ENCODE measurements at places on chromosomes 6 and 20. TPM values are rescaled to one million over a fixed set of nuclear protein-coding genes. Genes with fewer than 3 reads are reported as not detected.

GRCh38 chr6:39313526-39314272, 520 bp downstream of the KCNK17 start:
- no peaks in the 10 kb centered on the region for H3K36me3 ChIP-seq
- H3K4me3 ChIP-seq, result peak overlapping the region; percentile 30
- peaks cover 5% of the 10 kb centered on the region for H3K27me3 ChIP-seq
- peaks cover 26% of the 10 kb centered on the region for H3K4me1 ChIP-seq
- no peak for DNase-seq
- no peak overlapping the region for H3K27ac ChIP-seq

GRCh38 chr6:99036672-99037071, 88.9 kb upstream of the FBXL4 start:
- H3K4me1 ChIP-seq, result no peaks in the 10 kb centered on the region
- no peaks in the 10 kb centered on the region for H3K27me3 ChIP-seq
- no peak for DNase-seq
- no peaks in the 10 kb centered on the region for H3K36me3 ChIP-seq
- no peak overlapping the region for H3K27ac ChIP-seq

GRCh38 chr20:2118783-2119182, 17.2 kb downstream of the STK35 start:
- H3K27me3 ChIP-seq, result no peaks in the 10 kb centered on the region
- H3K36me3 ChIP-seq, result peaks cover 28% of the 10 kb centered on the region
- H3K27ac ChIP-seq, result no peak overlapping the region
- H3K4me1 ChIP-seq, result peaks cover 65% of the 10 kb centered on the region
- no peak for DNase-seq

GRCh38 chr6:160394654-160395035, 46.5 kb downstream of the SLC22A3 start:
- H3K36me3 ChIP-seq, result no peaks in the 10 kb centered on the region
- no peak for DNase-seq
- peaks cover 42% of the 10 kb centered on the region for H3K4me1 ChIP-seq
- peak overlapping the region; percentile 75 for H3K27ac ChIP-seq
- H3K4me3 ChIP-seq, result no peak overlapping the region

GRCh38 chr20:52410182-52410647, 218.6 kb upstream of the ZFP64 start:
- H3K36me3 ChIP-seq, result no peaks in the 10 kb centered on the region
- no peaks in the 10 kb centered on the region for H3K27me3 ChIP-seq
- no peak overlapping the region for H3K4me3 ChIP-seq
- H3K27ac ChIP-seq, result no peak overlapping the region
- no peak for DNase-seq

GRCh38 chr6:65680232-65680631, 26.8 kb downstream of the EYS start:
- no peak overlapping the region for H3K27ac ChIP-seq
- H3K4me1 ChIP-seq, result no peaks in the 10 kb centered on the region
- no peak overlapping the region for H3K4me3 ChIP-seq
- H3K27me3 ChIP-seq, result no peaks in the 10 kb centered on the region
- no peak for DNase-seq
- H3K36me3 ChIP-seq, result no peaks in the 10 kb centered on the region

DNA sequence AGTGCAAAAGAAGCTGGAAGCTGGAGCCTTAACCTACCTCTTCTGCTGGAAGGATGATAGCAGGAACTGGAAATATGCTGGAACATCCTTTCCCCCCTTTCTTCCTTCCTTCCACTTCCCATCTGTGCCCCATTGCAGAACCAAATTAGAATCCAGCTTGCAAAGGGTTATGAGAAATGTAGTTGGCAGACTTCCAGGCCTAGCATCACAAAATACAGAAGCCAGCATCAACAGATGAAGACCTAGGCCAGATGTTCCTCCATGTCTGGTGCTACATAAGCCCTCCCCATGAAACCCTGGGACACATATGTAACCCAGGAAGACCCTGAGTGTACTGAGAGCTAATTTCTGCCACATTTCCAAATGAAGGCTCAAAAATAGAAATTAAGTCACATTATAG, 40.0 kb upstream of the TFAP2B start:
- no peak overlapping the region for H3K4me3 ChIP-seq
- peak; percentile 2 for DNase-seq
- no peak overlapping the region for H3K27ac ChIP-seq
- H3K36me3 ChIP-seq, result no peaks in the 10 kb centered on the region
- H3K4me1 ChIP-seq, result no peaks in the 10 kb centered on the region

- H3K4me1 ChIP-seq, result no peaks in the 10 kb centered on the region
- no peak overlapping the region for H3K4me3 ChIP-seq
- H3K27ac ChIP-seq, result no peak overlapping the region
Measured at GRCh38 chr6:162998777-162999176, 271.0 kb downstream of the PACRG start.

DNA sequence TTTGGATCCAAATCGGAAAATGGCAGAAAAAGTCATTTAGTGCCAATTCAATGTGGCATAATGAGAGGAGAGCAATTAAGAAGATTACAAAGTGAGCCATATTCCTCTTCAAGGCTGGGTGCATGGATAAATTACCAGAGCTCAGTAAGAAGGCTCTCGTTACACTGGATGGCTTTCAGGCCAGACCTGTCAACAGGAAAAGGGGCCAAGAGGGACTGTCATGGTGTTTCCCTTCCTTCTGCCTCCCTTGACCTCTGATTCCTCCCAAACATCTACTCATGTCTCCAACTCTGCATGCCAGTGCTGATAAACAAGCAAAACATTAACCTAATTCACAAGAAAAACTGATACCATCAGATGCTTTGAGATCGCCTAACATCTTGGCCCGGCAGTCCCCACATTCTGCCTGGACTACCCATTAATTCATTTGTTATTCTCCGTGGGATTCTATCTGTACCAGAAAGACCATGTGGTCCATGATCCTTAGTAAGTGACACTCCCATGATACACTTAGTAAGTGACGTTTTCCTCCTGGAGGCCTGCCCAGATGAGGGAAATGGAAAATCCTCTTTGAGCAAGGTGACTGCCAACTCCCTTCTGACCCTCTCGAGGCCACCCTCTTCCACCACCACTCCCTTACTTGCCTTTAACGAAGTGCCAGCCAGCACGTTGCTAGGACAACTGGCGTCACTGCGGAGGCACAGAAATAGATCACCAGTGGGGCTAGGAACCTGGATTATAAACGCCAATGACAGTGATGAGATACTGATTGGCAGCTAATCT, 239.2 kb downstream of the GMPR start:
- DNase-seq, result no peak
- H3K4me1 ChIP-seq, result peaks cover 11% of the 10 kb centered on the region
- peaks cover 7% of the 10 kb centered on the region for H3K36me3 ChIP-seq

DNA sequence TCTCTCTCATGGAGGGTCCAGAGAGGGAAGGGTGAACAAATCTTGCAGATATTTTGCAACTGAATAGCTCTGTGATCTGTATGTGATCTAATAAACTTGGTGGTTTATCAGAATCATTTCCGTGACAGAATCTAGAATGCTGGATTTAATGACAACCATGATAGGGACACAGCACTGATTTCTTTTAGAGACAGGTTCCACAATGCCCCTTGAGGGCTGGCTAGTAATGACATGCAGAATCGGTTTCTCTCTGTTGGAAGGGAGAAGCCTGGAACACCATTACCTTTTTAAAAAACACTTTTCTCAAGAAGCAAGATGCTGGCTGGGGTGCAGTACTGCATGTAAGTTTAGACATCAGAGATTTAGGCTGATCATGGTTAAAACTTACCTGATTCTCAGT, 313.4 kb downstream of the CDH26 start:
- no peaks in the 10 kb centered on the region for H3K36me3 ChIP-seq
- DNase-seq, result no peak
- H3K27me3 ChIP-seq, result no peaks in the 10 kb centered on the region
- H3K4me1 ChIP-seq, result no peaks in the 10 kb centered on the region

GRCh38 chr6:119587537-119587936, 238.0 kb upstream of the MAN1A1 start:
- no peak for DNase-seq
- H3K4me3 ChIP-seq, result no peak overlapping the region
- no peak overlapping the region for H3K27ac ChIP-seq
- no peaks in the 10 kb centered on the region for H3K4me1 ChIP-seq
- H3K27me3 ChIP-seq, result no peaks in the 10 kb centered on the region

GRCh38 chr20:47362361-47363219, 6.1 kb upstream of the ZMYND8 start:
- no peaks in the 10 kb centered on the region for H3K36me3 ChIP-seq
- no peaks in the 10 kb centered on the region for H3K27me3 ChIP-seq
- peak overlapping the region; percentile 99 for H3K27ac ChIP-seq
- DNase-seq, result no peak
- no peak overlapping the region for H3K4me3 ChIP-seq

- no peaks in the 10 kb centered on the region for H3K36me3 ChIP-seq
- no peak overlapping the region for H3K27ac ChIP-seq
- DNase-seq, result no peak
- H3K4me1 ChIP-seq, result no peaks in the 10 kb centered on the region
- H3K4me3 ChIP-seq, result no peak overlapping the region
- H3K27me3 ChIP-seq, result no peaks in the 10 kb centered on the region
Measured at GRCh38 chr6:132265451-132266097, 135.7 kb downstream of the MOXD1 start.

HLA-DPA1 gene
- polyA plus RNA-seq, result 14.3 TPM

ARFRP1 gene
- polyA plus RNA-seq, result 35.9 TPM

TRIM10 gene
- polyA plus RNA-seq, result not detected

BTN1A1 gene
- polyA plus RNA-seq, result not detected

VARS1 gene
- 11.0 TPM for polyA plus RNA-seq

LRRN4 gene
- polyA plus RNA-seq, result 0.19 TPM

LINC00237 gene
- not detected for polyA plus RNA-seq
